Lung (tissue), 17 donors: ENCODE measurements at places on chromosomes 5 and 9. TPM values are rescaled to one million over a fixed set of nuclear protein-coding genes. Genes with fewer than 3 reads are reported as not detected.

- DNase-seq = no peak
These were observed 419.6 kb downstream of the GADD45G start for GRCh38 chr9:90024409-90024808.

DNA sequence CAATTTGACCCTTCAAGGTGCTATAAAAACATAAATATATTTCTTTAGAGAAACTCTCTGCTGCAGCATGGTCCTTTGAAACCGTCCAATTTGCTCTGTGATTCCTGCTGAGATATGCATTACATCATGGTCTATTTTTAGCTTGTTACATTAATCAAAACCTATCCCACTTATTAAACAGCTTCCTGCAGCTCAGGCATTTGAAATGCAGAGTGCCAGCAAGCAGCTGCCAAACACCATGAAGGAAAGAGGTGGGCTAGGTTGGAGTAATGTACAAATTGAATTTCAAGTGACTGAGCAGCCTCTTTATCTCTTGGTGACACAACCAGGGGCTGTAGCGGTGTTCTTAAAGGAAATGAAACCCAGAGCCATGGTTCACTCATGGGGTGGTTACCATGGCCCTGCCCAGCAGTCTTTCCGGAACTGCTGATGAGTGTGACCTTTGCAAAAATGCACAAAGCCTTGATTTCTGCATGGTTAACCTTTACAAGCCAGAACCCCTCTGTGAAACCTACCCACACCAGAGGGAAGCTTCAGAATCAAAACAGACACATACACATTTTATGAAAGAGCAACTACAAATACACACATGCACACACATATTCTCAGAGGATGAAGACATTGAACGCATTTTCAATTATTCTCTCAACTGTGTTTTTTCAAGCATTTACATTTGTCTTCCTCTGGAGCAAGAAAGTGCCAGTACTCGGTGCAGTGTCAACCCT lies 155.8 kb upstream of the ZNF608 start:
- no peak for DNase-seq

- DNase-seq = no peak
These were observed 50.6 kb downstream of the DMRT1 start for GRCh38 chr9:892123-892522.

DNA sequence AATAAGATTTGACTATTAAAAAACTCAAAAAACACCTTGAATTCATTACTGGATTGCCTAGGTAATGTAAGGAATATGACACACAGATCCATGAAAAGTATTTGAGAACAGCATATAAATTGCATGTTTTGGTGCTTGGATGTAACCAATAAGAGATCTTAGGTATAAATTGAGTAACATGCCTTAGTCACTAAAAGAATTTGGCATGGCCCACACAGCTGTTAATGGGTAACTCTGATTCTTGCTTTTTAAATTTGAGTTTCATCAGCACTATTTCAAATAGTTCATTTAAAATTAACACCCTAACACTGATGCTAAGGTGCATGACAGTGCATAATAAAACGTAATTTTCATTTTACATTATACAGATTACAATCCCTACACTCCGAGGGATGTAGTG lies 779.3 kb upstream of the WWC1 start:
- no peak for DNase-seq

Gene NMUR2
- 0.28 TPM for total RNA-seq

DNA sequence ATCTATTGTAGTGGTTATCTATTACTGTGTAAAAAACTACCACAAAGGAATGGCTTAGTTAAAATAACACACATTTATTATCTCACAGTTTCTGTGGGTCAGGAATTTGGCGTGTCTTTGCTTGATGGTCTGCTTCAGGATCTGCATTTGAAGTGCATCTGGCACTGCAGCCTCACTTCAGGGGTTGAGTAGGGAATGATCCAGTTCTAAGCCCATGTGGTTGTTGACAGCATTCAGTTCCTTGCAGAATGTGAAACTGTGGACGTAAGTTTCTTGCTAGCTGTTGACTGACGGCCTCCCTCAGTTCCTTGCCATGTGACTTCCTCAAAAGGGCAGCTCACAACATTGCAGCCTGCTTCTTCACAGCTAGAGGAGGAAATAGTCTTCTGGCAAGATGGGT lies 2.1 kb upstream of the OGN start:
- DNase-seq = peak; percentile 24

Gene ANKRD31
- total RNA-seq = 0.51 TPM

- no peak for DNase-seq
These were observed 444.6 kb upstream of the MEF2C start for GRCh38 chr5:89327608-89328007.

DNA sequence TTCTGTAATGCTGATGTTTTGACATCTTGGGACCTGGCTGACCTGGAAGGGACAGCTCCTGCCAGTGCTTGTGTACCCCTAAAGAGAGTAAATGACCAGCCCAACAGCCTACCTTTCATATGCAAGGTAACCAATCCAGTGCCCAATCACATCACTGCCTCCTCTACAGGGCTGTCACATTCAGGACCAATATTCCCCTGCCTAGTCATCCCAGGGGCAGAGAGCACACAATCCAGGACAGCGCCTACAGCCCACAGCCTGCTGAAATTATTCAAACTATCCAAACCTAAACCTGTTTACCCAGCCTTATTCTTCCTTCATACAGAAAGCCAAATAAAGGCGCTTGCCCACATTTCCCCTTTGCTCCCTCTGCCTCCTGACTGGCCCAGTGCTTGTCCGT lies 284.1 kb downstream of the CTNND2 start:
- no peak for DNase-seq

- peak; percentile 8 for DNase-seq
These were observed 30.7 kb upstream of the CORO2A start for GRCh38 chr9:98222885-98223691.

Gene SCGB3A1
- 1,453 TPM for total RNA-seq

- DNase-seq = no peak
These were observed 658.8 kb downstream of the ACTL7B start for GRCh38 chr9:108197008-108197365.

Gene LRRC19
- total RNA-seq = not detected

- no peak for DNase-seq
These were observed 15.8 kb upstream of the TTC23L start for GRCh38 chr5:34822956-34823715.

DNA sequence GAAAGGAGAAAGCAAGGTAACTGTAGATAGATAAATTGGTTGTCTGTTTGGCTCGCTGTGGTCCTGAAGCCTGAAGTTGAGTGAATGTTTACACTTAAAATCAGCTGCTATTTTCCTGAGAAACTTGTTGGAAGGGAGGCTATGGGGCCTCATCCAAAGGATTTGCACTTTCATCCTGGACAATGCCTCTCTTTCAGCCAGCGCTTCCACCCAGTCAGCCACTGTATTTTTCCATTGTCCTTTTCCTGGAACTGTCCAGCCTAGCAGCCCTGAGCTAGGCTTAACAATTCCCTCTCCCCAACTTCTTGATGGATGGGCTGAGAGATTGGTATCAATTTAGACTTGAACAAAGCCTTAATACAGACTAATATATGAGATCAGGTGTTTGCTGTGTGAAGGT lies 429.2 kb downstream of the DMAC1 start:
- DNase-seq = no peak

DNA sequence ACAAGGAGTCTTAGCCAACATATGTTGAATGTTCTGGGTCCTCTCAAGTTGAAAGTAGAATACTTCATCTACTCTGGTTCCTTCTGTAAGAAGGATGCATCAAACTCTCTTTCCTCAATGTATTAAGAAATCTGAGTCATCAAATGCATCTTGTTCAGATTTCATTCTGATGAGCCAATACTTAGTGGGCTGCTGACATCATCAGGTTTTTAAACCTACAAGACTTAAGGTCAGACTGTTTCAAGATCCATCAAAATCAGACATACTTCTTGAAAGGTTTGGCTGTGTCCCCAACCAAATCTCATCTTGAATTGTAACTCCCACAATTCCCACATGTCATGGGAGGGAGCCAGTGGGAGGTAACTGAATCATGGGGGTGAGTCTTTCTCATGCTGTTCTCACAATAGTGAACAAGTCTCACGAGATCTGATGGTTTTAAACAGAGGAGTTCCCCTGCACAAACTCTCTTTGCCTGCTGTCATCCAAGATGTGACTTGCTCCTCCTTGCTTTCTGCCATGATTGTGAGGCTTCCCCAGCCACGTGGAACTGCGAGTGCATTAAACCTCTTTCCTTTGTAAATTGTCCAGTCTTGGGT lies 168.8 kb downstream of the RAPGEF6 start:
- DNase-seq = no peak

- peak; percentile 1 for DNase-seq
These were observed 245.3 kb downstream of the OSTF1 start for GRCh38 chr9:75333624-75334023.

Gene LCN9
- total RNA-seq = not detected

GRCh38 chr5:151239237-151239861 lies 13.6 kb upstream of the GM2A start:
- DNase-seq = peak; percentile 87

Gene SWI5
- 28.4 TPM for total RNA-seq

Gene SLC6A18
- total RNA-seq = not detected

Gene GLRA1
- not detected for total RNA-seq

DNA sequence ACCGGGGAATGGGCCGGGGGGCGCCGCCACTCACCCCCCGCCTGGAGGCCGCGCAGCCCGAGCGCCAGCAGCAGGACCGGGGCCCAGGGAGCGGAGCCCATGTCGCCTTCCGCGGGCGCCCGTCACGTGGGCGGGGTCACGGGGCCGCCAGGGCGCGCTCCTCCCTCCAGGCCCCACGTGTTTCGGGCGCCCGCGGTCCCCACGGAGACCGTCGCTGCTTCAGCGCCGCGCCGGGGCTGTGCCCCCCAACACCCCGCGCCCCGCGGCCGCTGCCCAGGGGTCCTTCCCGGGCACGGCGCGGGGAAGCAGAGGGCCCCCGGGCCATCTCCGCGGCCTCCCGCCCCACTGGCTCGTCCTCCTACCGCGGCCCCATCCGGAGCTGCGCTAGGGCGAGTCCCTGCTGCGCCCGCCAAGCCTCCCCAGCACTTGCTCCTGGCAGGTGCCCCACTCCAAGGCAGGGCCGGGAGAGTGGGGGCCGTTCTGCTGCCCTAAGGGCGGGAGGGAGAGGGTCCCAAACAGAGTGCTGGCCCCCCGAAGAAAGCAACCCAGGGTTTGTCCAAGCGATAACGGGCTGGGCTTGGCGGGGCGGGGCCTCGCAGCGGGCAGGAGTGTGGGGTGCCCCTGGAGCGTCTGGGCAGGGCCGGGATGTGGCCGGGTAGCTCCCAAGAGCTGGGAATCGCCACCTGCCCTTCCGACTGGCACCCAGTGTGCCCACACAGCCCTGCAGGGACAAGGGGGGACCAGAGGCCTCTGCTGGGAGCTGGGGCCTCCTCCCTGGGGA lies at the start of gene DPP7:
Gene DPP7 (minus strand): TSS at position 121 of the 781 bp plus-strand sequence. CDS start 20 bp downstream, at position 101.
- DNase-seq = peak; percentile 44

GRCh38 chr9:137621131-137621757 lies 2.4 kb downstream of the EHMT1 start:
- DNase-seq = no peak

GRCh38 chr5:159469496-159470372 lies 139.4 kb upstream of the IL12B start:
- no peak for DNase-seq

GRCh38 chr5:143405063-143405848 lies 1.8 kb upstream of the NR3C1 start:
- peak; percentile 92 for DNase-seq

GRCh38 chr9:91720313-91720712 lies 229.7 kb downstream of the ROR2 start:
- no peak for DNase-seq
